ENCODE measurements at places on chromosomes 3 and 15.

DNA sequence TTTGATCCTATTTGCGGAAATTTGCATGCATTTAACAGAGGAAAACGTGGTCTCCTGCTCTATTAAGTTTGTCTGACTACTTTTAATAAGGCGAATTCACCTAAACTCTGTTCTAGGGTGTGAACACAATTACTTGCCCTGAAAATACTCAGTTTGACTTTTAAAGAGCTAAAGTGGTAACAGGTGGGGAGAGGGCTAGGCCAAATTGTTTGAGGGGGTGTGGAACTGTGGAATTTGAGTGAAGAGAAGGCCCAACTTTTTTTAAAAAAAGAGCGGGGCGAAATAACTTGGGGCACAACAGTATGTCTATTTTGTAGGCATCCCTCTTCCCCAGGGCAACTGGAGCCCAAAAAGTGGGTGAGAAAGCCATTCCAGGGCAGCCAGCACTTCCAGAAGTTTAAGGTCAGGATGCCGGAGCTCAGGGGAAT is 580 bp upstream of the FXR1 start:
- no peak for DNase-seq

GRCh38 chr15:32685576-32685975 is 32.2 kb upstream of the GREM1 start:
- DNase-seq: no peak

DNA sequence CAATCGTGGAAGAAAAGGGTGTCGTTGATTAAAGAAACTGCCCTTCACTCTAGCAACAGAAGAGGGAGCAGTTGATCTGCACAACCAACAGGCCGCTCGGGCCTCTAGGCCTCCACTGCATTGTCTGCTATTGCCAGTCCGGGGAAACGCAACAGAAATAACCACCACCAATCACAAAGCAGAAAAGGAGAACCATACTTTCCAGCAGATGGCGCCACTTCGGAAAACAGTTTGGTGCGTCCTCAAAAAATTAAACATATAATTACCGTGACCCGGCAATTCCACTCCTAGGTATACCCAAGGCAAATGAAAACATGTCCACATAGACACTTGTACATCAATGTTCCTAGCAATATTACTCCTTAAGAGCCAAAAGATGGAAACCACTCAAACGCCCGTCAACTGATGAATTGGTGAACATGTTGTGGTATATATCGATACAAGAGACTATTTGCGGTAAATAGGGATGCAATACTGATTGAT is 154.1 kb downstream of the TJP1 start:
- peak; percentile 75 for DNase-seq

- no peak for DNase-seq
Observed at GRCh38 chr3:194854206-194854605, 168.5 kb downstream of the FAM43A start.

GRCh38 chr15:67340630-67341029 is 86.0 kb downstream of the IQCH start:
- DNase-seq: no peak

DNA sequence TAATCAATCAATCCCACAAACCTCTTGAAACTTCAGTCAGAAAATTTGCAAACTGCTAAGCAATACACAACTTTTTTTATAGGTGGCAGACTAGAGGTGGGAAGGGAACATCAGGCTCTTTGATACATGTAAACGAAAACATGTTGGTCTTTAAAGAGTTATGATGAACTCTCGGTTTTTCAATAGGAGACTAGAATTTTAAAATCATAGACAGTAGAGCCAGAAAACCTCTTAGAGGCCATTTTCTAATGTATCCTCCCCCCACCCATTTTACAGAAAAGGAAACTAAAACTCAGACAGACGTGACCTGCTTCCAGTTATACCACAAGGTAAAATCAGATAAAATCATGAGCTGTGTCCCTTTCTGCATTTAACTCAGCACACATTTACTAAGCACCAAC is 179.1 kb upstream of the LPP start:
- no peak for DNase-seq

DNA sequence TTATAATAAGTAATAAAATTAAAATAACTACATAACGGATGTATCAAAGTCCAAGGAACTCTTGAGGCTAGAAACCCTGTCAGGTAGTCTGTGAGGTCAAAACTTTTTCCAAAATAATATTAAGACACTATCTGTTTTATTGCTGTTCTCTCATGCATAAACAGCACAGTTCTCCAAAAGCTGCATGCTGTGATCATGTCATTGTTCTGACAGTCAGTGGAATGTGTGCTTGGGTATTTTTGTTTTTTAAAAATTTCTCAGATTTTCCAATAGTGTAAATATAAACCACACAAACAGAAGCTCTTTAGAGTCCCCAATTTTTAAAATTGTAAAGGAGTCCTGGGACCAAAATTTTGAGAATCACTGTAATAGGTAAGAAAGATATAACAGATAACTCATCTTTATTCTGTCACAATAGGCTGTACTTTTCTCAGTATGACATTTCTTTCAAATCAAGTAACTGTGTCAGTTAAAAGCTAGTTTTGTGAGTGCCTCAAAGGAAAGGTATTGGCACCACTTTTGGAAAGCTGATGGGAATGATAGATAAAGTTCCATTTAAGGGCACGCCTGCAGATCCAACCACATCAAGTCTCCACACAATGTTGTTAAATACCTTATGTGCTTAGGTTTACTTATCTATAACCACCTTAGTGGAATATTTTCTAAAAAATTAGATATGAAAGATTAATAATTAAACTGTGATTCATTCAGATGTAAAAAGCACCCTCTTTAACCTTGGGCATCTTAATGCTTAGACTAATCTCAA is 49.3 kb downstream of the CEP152 start:
- no peak for DNase-seq

GRCh38 chr3:10395196-10395595 is 74.3 kb upstream of the SEC13 start:
- DNase-seq: no peak

- no peak for DNase-seq
Observed at GRCh38 chr3:52568069-52568468, 31.7 kb downstream of the UQCC5 start.

DNA sequence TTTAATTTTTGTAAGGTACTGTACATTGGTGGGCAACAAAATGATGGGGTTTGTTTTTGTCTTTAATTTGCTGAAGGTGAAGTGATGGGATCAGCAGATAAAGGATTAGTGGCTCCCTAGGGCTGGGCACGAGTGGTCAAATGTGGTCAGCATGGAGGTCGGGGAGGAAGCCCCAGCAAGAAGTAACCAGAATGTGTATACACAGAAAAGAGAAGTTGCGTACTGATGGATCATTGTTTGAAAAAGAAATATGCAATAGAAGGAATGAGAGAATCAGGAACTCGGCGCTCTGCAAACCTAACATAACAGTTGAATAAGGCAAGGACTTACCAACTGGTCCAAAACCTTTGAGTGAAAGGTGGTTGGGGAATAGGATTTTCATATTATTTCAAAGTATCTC is 1.5 kb downstream of the TMOD2 start:
- no peak for DNase-seq

- DNase-seq: no peak
Observed at GRCh38 chr3:55951388-55951787, 464.3 kb upstream of the WNT5A start.

DNA sequence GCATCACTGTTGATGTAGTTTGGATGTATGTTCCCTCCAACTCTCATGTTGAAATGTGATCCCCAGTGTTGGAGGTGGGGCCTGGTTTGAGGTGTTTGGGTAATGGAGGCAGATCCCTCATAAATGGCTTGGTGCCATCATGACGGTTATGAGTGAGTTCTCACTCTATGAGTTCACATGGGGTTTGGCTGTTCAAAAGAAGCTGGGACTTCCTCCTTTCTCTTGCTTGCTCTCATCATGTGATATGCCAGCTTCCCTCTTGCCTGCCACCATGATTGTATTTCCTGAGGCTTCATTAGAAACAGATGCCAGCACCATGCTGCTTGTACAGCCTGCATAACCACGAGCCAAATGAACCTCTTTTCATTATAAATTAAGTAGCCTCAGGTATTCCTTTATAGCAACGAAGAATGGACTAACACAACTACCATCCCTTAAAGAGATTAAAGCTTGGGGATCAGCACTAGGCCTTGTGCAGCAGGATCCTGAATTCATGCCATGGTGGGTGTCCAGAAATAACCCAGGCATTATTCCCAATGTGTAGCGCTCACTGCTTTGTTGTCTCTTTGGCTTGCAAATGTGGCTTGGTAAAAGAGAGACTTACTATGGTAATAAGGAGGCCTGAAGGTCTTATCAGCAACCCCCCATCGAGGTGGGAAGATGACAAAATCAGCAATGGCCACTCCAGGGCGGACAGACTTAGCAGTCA is 41.9 kb downstream of the NDUFB4 start:
- DNase-seq: no peak

DNA sequence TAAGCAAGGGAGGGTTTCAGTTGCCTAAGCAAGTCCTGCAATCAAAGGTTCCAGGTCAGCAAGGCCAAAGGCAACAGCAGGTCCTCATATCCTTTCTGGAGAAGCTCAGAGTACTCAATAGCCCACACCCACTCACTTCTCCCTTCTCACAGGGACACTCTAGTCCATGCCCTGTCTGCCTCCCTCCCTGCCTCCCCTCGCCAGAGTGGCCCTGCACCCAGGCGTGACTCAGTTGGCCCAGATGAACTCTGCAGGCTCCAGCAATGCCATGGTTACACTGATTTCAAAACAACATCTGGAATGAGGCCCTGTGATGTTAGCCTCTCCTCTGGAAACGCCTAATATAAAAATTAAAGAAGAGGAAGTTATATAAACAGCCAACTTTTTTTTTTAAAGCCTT is 32.9 kb downstream of the IL16 start:
- DNase-seq: no peak

- no peak for DNase-seq
Observed at GRCh38 chr15:85828874-85829273, 34.1 kb upstream of the KLHL25 start.

DNA sequence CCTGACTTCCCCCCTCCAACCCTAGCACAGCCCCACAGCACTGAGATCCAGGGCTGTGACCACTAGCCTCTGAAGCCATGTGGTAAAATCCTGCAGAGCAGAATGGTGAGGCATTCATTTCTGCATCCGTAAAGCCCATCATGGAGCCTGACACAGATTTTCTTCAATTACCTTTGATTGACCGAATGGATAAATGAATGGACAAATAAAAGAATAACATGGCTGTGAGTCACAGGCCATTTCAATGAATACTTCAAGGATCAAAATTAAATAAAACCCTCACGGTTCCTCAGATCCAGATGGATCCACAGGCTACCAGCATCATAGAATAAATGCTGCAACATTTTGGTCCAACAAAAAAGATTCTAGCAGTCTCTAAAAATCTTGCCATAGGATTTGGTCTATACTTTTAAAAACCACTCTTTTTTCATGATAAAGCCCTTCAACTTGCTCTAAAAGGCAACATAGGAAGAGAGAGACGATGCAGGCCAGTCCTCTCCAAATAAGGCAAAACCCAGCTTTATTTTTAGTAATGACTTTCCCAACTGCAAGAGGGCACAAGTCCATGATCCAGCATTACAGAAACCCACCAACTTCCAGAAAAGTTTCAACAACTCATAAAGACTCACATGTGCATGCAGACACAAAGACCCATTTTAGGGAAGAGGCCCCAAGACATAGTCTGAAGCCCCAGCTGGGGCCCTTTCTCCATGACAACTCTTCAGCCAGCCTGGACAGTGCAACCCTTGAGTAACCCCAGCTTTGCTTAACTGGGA is 52.4 kb upstream of the MRPS22 start:
- no peak for DNase-seq

DNA sequence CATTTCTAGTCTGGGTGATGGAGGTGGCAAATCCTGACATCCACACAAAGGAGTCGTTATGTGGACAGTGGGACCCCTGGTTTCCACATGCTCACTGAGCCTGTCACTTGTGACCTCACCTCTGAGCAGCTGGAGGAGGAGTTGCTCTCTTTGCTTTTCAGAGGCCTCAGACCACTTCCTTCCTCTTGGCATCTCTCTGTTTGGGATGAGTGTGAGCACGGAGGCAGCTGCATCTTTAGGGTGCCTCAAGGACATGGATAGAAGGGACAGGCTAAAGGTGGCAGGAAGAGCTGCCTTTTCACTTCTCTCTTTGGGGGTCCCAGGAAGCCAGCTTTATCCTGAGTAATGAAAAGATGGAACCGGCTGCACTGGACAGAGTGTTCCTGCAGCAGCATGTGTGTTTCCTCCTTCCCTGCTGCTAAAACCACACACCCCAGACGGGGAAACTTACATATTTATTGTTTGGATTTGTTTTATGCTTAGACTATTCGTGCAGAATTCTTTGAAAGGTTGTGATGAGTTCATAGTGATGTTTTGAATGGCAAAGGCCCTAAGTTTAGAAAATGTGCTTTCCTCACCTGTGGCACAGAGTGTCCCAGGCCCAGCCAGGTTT is 31.8 kb downstream of the GPR171 start:
- DNase-seq: no peak

DNA sequence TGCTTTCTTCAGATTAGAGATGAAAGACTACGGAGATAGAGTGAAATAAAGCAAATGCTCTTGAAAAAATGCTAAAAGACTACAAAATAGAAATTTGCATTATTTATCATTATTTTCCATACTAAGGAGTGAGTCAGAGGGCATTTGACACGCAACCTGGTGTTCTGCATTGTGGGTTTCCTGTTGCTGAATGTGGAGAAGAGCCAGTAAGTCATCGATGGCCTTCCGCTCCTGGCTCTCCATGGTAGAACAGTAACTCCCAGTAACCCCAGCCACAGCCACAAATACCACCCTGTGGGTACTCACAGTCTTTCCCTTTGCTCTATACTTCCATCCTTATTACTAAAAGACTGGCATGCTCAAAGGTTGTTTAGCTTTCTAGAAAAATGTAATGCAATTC is 61.5 kb downstream of the CGGBP1 start:
- peak; percentile 36 for DNase-seq

- DNase-seq: no peak
Observed at GRCh38 chr3:111970376-111970775, 8.4 kb upstream of the ABHD10 start.

DNA sequence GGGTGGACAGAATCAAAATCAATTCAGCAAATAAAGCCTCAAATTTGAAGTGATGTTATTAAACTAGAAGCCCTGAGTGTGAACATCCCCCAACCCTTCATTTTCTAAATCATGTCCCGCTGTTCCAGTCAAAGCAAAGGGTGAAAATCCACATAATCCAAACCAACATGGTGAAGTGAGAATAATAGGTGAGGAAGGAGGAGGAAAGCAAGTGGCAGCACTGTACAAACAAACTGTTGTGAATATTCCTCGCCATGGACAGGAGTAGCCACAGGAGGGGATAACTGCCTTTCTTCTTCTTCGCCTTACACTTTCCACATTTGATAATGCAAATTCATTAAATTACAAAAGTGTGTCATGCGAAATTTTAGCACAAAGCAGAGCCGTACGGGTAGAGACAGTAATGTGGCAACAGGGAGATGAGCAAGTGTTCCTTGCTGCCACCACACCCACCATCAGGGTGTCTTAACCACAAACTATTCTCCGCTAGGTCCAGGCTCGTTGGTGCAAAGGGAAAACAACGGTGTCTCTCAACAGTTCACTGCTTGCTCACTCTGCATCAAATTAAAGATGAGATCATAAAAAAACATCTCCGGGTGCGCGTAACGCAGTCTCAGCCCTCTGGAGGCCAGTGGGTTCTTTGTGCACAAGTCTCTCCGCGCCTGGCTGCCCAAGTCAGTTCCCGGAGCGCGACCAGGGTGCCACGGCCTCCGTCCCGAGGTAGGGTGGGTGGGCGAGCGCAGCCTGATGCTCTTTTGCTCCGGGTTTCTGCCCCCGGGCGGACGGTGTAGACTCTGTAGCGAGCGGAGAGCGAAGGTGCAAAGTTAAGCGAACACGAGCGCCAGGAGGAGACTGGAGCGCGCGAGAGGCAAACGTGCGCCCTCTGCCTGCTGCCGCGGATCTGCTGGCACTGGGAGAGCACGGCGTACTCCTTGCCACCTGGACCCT is 6.7 kb downstream of the EPHA3 start:
- peak; percentile 19 for DNase-seq

GRCh38 chr3:71949442-71949841 is 164.5 kb upstream of the PROK2 start:
- no peak for DNase-seq
